Forelimb muscle (tissue), 1 donor: ENCODE measurements at places on chromosomes 3 and 15.

- DNase-seq, result no peak
Observed at GRCh38 chr3:89360156-89360555, 252.7 kb downstream of the EPHA3 start.

DNA sequence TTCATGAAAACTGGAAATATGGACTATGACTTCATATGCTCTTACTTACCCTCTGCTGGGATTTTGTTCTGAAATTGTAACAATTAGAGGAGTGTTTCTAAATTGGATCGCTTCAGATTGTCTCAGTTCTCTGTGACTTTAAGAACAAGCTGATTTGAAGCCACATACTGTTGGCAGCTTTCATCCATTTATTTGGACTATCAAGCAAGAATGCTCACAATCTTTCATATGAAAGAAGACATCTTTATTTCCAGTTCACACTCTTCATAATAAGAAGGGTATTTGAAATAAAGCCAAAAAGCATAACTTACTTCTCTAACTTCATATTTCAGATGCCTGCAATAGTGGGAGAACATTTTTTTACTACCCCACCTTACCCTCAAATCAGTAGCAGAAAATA lies 491.6 kb upstream of the TPRG1 start:
- no peak for DNase-seq

GRCh38 chr3:187769771-187770170 lies 24.5 kb upstream of the BCL6 start:
- DNase-seq, result no peak

DNA sequence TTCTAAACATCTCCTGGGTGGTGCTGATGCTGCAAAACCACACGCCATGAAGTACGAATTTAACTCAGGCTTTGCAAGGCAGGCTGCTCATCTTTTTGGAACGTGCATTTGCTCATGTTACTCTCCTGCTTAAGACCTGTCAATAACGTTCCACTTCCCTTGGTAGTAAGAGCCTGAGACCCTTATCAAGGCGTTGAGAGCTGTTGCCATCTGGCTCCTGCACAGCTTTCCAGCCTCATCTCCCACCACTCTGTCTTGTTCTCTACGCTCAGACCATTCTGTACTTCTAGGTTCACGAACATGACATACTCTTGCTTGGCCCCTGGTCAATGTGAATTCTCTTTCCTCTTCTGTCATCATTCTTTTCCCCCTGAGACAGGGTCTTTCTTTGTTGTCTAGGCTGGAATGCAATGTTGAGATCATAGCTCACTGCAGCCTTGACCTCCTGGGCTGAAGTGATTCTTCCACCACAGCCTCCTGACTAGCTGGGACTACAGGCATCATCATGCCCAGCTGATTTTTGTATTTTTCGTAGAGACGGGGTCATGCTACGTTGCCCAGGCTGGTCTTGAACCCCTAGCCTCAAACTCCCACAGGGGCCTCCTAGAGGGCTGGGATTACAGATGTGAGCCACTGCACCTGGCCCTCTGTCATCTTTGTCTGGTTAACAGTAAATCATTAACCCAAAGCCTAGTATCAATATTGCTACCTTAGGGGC lies 202.8 kb downstream of the CADPS start:
- no peak for DNase-seq

DNA sequence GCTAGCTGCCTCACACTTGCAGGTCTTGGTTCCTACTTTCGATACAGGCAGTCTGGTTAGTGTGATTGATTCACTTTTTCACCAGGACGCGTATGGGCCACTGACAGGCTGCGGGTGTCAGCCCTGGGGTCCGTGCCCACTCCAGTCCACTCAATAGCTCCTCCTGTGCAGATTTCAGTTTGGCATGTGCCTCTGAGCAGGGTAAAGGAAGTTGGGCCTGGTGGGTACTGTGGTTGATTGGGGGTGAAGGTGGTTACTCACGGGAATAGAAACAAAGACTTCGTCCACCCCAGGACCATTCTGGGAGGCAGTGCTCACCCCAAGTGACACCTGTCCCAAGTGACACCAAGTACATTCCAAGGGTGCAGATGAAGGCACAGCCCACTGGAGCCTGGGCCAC lies 62.3 kb downstream of the EPHB1 start:
- no peak for DNase-seq

DNA sequence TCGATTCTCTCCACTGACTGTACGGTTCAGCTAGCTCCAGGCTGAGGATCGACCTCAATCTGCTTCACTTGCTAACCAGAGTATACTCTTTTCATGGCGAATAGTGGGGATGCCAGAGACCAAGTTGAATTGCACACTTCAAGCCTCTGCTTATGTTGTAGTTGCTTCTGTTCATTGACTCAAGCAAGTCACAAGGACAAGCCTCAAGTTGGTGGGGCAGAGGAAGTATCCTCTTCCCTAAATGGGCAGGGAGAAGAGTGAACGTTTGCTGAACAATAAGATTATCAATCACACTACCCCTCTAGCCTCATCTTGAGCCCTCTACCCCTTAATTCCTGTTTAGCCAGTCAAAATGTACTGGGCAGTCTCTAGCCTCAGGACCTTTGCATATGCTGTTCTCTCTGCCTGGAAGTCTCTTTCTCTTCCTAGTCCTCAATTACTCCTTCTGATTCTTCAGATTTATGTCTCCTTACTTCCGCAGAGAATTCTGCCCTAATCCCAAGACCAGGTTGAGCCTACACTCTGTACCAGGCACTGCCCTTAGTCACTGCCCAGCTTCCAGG lies 390.4 kb upstream of the PROK2 start:
- no peak for DNase-seq

DNA sequence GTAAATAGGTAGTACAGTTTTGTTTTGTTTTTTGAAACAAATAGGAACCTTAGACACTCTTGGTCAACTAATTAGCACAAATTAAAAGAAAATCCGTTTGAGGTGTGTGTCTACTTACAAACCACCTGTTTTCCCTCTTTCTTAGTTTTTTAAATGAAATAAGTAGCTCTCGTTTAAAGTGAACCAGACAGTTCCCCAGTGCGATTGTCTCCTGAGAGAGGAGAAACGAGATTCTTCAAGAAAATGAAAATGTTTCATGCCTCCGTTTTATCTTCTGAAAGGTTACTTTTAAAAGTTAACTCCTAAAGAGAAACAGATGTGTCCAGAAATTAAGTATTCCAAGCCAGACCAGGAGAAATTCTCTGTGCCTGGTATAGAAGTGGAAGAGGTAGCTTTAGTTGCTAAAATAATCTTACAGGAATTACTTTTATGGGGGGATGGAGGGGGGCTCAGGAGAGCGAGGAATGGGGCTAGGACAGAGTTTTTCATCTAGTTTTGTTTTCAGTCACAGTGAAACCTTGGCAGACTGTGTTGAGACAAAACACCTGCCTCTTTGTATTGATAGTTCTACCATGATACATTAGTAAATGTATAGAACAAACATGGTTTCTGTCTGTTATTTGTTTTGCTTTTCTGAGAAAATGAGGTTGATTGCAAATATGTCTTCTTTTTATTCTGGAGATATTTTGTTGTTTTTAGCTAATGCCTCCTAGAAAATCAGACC lies 155.1 kb upstream of the CNTN4 start:
- no peak for DNase-seq

GRCh38 chr3:39819899-39820298 lies 10.5 kb downstream of the MYRIP start:
- no peak for DNase-seq

GRCh38 chr3:151076626-151077025 lies 8.8 kb upstream of the MED12L start:
- DNase-seq, result no peak

DNA sequence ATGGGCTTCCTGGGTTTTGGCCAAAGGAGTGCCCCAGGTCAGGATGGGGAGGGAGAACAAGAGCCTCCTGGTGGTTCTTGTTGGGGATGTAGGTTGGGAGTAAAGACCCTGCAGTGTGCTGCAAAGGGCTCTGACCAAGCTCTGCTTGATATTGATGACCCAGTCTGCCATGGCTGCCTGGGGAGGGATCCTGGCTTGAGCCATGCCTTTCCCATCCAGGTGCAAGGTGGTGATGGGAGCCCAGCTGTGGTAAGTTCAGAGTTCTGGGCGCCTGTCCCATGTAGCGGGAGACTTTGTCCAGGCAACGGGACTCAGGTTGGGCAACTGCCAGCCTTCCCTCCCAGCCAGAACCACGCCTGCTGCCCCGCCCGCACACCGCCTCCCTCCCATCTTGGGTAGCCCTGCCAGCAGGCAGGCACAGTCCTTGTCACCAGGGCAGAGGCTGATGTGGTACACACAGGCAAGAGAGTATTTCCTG lies 2.6 kb downstream of the GNAI2 start:
- no peak for DNase-seq

DNA sequence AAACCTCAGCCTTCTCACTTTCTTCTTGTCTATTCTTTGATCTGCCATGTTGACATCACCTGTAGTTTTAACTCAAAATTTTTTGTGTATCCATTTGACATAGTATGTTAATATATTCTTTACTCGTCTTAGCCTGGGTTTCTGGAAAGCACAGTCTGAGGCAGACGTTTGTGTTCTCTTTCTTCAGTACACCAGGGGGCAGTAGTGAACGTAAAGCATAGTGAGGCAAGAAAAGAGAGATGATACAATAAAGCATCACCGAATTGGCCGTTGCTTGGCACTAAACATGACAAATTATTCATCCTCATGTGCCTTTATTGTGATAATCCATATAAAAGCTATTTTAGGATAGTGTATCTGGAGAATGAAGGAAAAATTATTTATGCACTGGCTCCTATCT lies 141.0 kb upstream of the MYRIP start:
- no peak for DNase-seq

DNA sequence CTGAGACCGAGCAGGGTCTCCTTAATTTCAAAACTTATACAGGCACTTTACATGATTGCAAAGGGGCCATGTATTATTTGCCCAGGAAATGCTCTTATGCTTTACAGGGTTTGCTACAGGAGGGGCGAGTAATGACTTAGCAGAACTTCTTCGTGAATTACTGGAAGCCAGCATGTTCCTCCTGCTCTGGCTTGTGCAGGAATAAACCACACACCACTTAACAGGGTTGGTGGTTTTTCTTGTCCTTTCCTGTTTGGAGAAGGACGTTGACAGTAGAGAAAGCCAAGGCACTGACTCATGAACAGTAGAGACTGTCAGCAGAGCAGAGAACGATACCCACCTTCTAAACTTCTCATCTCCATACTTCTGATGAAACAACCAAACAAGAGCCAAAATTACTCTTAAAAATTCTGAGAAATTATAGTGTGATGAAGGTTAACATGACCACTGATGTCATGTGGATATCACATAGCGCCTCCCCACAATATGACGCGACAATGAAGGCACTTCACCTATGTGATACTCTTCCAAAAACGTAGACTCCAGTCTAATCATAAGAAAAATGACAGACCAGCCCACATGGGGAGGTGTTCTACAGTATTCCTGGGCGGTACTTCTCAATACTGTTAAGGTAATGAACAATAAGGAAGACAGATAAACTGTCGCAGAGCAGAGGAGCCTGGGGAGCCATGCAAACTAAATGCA lies 24.7 kb upstream of the MCTP2 start:
- DNase-seq, result no peak

DNA sequence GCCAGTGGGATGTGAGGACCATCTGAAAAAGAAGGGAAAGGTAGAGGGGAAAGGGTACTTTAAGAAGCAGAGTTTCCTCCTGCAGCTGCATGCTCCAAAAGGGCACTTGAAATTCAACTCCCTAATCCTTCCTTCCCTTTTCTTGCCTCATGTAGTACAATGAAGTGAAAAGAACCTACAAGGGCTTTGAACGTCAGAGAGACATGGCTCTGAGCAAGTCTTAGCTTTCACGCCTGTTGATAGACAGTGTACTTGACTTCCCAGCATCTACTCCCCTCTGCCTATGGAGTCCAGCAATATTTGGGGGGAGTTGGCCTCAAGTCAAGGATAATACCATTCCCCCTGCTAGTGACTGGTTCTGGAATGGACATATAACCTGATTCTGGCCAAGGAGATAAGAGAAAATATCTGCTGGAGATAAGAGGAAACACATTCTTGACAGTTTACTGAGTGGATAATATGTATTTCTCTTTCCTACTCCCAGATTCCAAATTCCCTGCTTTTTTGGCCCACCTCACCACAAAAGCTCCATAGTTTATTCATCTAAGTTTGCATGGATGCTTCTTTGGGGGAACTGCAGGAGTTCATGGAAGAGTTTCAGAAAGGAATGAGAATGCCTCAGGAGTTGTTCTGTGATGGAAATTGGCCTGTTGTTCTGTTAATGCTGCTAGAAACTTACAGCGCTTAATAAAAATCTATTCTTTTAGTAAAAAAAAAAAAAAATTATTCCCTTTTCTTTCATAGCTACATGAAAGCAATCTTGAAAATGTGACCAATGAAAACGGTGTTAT lies 193.0 kb upstream of the TPM1 start:
- no peak for DNase-seq

DNA sequence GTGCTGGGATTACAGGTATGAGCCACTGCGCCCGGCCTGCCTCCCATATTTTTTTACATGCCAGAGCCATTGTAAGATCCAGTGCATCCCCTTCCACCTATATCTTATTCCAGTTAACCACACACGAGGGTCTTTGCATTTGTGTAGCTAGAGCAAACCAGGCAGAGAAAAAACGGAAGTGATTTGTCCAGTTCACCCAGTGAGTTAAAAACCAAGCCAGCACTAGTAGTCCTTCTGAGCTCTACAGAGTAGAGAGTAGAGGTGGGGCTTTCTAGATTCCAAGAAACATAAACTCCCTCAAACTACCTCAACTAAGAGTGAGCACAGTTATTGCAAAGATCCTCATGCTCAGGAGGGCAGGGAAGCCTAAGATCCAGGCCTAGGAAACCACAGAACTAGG lies 34.7 kb downstream of the TMEM158 start:
- DNase-seq, result no peak

DNA sequence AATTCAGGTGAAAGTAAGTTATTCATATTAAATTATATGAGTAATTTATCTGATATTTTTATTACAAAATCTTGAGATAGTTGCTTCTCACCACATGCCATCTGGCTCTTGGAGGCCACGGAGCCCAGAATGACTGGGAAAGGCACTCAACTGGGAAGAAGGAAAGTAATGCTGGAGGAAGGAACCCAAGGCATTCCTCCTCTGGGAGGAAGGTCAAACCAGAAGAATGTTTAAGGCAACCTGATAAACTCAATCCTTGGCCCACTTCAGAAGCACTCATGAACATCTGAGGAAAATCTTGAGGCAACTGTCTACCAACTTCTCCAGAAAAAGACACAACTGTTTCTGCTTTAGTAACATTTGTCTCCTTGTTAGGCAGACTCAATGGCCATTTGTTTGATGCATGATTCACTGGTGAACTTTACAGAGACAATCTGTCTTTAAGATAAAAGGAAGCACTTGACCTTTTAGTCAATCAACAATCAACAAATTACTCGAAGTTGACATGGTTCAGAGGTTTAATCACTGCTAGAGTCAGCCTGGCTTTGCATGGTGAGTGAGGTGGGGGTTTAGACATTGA lies 261.4 kb upstream of the MME start:
- no peak for DNase-seq

GRCh38 chr3:8420612-8421011 lies 81.0 kb upstream of the LMCD1 start:
- no peak for DNase-seq

- no peak for DNase-seq
Observed at GRCh38 chr3:141410846-141411245, 42.5 kb downstream of the ZBTB38 start.

GRCh38 chr3:188253123-188253793 lies 99.3 kb downstream of the LPP start:
- no peak for DNase-seq
